ENCODE measurements at places on chromosomes 7 and 10.

DNA sequence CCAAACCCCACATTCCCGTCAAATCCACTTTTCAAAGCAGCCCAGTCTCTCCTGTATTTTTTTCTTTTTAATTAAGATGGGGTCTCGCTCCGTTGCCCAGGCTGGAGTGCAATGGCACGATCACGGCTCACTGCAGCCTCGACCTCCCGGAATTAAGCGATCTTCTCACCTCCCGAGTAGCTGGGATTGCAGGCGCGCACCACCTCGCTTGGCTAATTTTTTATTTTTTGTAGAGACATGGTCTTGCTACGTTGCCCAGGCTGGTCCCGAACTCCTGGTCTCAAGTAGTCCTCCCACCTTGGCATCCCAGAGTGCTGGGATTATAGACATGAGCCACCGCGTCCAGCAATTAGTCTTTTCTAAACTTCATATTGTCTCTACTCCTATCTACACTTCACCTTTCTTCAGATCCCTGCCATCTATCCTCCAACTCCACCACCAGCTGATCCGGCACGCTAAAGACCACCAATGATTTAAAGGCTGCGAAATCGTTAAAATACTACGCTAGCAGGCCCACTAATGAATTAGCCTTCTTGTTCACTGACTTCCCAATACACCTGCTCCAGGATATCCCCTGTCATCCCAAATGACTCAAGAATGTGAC lies 525 bp upstream of the CHUK start:
- no peak for DNase-seq

GRCh38 chr10:71396084-71396710 lies 523 bp upstream of the CDH23 start:
- no peak for DNase-seq

DNA sequence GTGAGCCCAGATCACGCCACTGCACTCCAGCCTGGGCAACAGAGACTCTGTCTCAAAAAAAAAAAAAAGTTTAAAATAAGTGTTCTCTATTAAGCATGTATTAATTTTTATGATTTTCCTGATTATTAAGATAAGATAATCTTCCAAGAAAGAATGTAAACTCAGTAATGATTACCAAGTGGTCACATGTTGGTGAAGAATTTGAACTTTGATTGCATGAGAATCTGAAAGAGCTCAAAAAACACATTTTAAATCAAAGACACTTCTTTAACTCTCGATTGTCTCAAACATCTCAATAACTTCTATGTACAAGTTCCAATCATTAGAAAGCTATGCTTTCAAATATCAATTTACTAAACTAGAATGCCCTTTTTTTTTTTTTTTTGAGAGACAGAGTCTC lies 33.8 kb downstream of the SNX8 start:
- no peak for DNase-seq

DNA sequence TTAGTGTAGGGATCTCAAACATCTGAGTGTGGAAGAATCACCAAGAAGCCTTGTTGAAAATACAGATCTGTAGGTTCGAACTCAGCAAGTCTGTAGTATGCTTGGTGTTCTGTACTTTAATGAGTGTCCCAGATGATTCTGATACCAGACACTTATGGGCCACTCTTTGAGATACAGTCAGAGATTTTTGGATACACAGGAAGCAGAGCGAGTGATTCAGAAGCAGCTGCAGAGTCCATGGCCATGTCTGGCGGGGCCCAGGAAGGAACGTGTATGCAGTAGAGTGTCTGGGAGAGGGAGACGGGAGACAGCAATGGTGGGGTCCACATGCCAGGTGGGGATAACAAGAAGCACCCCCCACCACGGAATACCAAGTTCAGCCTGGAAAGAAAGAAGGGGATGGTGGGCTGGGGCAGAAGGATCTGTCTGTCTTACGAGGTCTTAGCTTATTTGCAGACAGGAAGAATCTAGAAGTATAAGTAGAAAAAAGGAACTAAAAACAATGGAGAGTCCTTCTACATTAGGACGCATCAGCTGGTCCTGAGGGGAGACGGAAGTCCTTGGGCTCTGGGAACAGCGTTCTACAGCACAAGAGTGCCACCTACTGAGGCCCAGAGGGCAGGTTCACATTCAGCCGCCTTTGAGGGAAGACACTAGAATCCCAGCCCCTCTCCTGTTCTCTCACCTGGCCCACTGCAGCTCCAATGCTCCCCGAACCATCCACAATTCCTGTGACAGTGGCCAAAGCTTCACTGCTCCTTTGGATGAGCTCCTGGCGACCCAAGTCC lies 55.4 kb downstream of the SLC37A3 start:
- no peak for DNase-seq

DNA sequence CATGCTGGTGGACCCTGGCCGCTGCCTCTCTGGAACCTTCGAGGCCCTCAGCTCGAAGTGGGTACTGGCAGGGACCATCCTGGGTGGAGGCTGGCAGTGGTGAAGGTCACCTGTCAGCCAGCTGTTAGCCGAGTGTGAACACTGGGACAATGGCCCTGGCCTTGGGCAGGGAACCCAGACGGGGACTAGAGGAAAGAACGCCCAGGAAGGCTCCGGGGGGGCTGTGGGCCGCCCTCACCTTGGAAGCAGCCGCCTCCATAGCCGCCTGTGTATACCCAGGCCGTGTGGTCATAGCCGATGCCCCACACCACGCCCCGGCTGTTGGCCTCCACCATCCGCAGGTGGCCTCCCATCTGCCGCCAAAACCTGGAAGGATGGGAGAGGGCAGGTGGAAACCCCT lies 17.6 kb downstream of the BHLHA15 start:
- DNase-seq: no peak

DNA sequence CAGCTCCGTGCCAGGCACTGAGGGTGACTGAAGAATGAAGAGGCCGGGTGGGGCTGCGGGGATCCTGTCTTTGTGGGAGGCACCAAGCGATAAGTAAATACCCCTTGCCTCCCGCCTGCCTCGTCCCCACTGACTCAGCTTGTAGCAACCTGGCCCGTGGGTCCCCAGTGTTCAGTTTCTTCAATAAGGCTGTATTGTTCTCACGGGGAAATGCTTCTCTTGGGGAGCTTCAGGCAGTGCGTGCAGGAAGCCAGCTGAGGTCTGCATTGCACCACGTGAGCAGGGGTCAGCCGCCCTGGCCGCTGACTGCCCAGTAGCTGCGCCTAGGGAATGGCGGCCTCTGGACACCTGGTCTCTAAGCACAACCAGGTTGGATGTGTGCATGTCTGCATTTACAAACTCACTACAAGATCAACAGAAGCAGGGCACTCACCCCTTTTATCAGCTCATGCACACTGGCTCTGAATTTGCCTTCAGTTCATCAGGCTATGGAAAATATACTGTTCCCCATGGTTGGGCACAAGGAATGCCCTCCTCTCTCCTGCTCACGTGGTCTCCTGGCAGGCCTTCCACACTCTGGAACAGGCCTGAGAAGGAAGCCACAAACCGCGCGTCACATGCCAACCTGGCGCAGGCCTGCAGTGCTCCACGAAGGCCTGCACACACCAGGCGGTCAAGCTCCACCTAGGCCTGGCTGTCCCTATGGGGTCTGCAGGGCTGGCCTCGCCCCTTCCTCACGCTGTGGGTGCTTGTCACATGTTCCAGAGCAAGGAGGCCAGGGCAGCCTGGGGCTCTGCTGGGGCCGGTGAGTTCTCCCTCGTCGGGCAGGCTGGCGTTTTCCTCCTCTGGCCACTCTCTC lies 135.7 kb upstream of the RNF32 start:
- DNase-seq: no peak

GRCh38 chr7:115177103-115177502 lies 255.2 kb downstream of the MDFIC start:
- DNase-seq: no peak

DNA sequence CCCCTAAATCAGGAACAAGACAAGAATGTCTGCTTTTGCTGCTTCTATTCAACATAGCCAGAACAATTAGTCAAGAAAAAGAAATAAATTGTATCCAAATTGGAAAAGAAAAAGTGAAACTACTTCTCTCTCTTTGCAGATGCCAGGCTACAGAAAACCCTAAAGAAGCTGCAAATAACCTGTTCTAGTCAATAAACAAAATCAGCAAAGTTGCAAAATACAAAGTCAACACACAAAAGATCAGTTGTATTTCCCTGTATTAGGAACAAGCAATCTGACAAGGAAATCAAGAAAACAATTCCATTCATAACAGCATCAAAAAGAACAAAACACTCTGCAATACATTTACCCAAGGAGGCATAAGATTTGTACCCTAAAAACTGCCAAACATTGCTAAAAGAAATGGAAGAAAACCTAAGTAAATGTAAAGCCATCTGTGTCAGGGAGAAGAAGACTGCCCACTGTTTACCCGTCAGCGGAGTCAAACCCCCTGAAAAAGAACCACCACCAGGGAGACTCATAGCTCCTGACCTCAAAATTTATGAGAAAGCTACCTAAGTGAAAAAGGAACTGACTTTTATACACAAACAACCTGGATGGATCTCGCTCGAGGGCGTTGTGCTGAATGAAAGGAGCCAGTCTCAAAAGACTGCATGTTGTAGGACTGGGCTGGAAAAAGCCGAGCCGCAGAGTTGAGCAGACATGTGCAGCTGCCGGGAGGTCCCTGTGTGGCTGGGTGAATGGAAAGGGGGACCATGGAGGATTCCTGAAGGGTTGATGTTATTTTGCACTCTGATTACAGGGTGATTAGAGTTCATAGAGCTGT lies 263.1 kb downstream of the MAD1L1 start:
- DNase-seq: no peak

DNA sequence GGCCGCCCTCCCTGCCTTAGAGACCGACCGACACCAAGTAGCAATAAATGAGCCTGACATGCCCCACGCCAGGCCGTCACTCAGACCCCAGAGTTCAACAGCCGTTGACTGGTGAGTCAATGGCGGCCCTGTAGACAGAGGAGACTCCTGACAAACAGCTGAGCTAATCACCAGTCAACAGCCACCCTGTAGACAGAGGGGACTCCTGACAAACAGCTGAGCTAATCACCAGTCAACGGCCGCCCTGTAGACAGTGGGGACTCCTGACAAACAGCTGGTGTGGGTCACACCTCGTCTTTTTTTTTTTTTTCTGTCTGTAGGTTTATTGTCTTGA lies 16.9 kb upstream of the KNDC1 start:
- no peak for DNase-seq

- DNase-seq: no peak
These were observed 238.8 kb upstream of the LYZL1 start for GRCh38 chr10:29050081-29050480.

- DNase-seq: no peak
These were observed 457.5 kb downstream of the KCNMA1 start for GRCh38 chr10:77180104-77180503.
